ENCODE measurements at places on chromosomes 12 and 14. TPM values are rescaled to one million over a fixed set of nuclear protein-coding genes. Genes with fewer than 3 reads are reported as not detected.

- peak; percentile 85 for DNase-seq
These were observed 23.4 kb upstream of the STON2 start for GRCh38 chr14:81423504-81423903.

DNA sequence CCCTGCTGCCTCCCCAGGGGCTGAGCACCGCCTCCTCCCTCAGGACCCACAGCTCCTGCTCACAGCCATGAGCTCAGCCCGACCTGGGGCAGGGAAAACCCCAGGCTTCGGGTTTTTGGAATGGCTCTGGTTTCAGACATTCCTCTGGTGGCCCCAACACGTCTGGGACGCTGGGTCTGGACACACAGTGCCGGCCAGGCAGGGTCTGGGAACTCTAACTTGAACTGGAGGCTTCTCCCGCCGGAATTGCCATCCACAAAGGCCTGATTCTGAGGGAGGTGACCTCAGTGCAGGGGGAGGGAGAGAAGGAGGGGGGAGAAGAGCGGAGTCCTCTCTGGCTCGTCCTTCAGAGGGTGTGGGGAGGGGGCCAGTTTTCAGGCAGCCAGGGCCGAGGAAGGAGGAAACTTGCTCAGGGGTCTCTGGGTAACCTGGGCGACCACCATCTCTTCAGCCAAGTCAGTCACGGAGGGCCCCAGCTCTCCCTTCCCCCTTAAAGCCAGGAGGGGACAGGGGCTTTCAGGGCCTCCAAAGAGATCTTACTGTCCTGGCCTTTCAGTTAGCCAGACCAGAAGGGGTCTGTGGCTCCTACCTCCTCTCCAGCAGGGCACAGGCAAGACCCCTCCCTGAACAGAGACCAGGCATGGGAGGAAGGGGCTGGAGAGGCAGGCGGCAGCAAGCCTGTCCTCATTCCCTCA, 19.4 kb downstream of the NCKAP5L start:
- DNase-seq, result no peak

GRCh38 chr14:97350894-97351731, 553.9 kb downstream of the VRK1 start:
- no peak for DNase-seq

- no peak for DNase-seq
These were observed 223.3 kb upstream of the SFSWAP start for GRCh38 chr12:131487388-131488124.

DNA sequence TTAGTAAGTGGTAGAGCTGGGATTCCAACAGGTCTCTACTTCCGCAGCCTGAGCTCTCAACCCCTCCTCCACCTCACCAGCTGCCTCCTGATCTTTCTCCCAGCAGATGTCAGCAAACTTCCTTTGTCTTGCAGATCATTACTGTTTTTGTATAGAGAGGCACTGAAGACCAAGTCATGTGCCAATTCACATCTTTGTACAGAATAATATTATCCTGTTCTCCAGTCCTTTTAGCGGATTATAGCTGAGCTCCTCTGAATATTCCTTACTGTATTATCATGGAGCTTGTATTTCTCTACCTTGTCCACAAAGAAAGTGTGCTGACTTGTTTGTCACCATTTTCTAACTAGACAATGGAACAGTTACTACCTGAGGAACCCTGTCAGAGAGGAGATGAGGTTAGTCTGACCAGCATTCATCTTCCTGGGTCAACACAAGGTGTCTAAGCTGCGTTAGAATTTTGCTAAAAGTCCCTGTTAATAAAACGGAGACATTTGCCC, 142.3 kb upstream of the ARHGAP5 start:
- DNase-seq, result peak; percentile 59

- no peak for DNase-seq
These were observed 163.4 kb downstream of the NUAK1 start for GRCh38 chr12:105975351-105975750.

DNA sequence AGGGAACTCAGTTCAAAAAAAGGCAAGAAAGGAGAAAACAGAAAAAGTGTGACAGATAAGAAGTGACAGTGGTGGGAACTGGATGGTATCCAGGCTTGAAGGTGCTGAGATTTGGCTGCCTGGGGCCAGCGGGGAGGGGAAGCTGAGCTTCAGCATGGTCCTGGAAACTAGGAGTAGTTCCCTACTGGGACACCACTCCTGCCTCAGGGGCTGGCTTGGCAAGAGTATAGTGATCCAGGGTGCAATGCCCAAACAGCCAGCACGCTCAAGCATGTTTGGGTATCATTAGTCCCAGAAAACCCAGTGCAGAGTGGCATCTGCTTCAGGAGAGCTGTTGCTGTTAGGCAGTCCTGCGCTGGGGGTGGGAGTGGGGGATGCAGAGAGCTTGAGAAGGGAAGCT, 49.5 kb upstream of the KTN1 start:
- no peak for DNase-seq

GRCh38 chr14:53346988-53347387, 193.9 kb upstream of the DDHD1 start:
- DNase-seq, result no peak

Gene FAM222A
- polyA plus RNA-seq, result 6.5 TPM

Gene ART4
- polyA plus RNA-seq, result 0.19 TPM

Gene TGM1
- polyA plus RNA-seq, result 2.6 TPM

Gene TMTC1
- 35.6 TPM for polyA plus RNA-seq

Gene ITPK1
- 12.0 TPM for polyA plus RNA-seq

Gene MFAP5
- polyA plus RNA-seq, result 189 TPM

Gene ARF6
- polyA plus RNA-seq, result 40.1 TPM

Gene WNT5B
- polyA plus RNA-seq, result 30.5 TPM
